T-helper 9 cell (primary cell): ENCODE measurements at places on chromosomes 4 and X.
A peak's percentile ranks its signal among the peaks of the same experiment; 100 is the strongest.

GRCh38 chrX:54799046-54799445 is 991 bp upstream of the ITIH6 start:
- no peak for DNase-seq

DNA sequence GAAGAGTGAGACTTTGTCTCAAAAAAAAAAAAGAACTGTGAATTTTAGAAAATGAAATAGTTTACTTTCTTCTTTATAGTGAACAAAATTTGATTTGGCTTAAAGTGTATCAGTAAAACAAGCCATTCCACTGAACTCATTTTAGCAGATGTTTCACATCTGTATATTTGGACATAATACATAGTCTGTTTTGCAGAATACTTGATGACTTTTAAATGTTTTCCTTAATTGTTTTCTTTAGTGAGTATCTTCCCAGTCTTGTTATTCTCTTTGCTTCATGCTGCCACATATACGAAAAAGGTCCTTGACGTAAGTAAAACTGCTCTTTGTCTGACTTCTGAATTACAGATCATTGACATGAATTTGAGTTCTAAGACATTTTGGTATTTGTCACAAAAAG is 8.3 kb downstream of the TMEM33 start:
- DNase-seq: no peak

GRCh38 chr4:3176367-3177229 is 72.4 kb upstream of the MSANTD1 start:
- DNase-seq: no peak

GRCh38 chr4:82610041-82610440 is 48.3 kb upstream of the TMEM150C start:
- no peak for DNase-seq

- DNase-seq: peak; percentile 24
Measured at GRCh38 chr4:15654593-15655222, 449 bp downstream of the FBXL5 start.

DNA sequence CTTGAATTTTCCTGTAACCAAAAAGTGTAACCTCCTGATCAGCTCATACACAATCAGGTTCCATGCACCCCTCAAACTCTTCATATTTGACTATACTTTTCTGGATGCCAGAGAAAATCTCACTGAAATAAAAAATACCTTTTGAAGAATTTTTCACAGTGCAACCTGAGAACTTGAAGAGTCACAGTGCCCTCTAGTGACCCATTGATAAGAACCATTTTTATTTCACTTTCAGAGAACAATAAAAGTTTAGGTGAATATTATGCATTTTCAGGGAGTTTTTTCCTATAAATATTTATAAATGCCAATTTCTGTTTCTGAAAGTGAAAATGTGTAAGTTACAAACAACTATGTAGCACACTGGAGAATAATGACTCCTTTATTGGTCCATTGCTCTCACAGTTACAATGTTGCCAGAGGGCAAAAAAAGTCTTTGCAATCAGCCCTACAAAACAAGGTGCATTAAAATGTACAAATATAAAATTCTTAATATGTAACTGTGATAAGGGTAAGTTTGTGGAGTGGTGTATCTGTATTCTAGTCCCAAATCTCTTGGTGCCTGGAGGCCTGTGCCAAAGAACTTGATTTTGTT is 153.6 kb upstream of the INTU start:
- DNase-seq: no peak

DNA sequence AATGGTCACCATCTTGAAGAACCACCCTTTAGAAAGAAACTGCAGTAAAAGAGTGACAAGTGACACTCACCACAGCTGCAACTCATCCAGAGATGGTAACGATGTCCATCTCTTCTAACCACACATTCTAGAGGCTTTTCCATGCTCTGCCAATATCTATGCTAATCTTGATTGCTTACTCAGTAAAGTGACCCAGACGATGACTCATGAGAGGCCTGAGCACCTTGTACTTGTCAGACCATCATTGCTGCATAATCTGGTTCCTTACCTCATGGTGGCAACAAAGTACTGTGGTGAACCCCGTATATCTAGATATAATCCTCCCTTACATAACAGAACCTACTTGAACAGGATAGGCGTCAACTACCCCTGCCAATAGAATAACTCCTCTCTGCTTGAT is 75.6 kb downstream of the CCNG2 start:
- DNase-seq: no peak

- DNase-seq: no peak
Measured at GRCh38 chr4:105184316-105184980, 37.8 kb downstream of the TET2 start.

DNA sequence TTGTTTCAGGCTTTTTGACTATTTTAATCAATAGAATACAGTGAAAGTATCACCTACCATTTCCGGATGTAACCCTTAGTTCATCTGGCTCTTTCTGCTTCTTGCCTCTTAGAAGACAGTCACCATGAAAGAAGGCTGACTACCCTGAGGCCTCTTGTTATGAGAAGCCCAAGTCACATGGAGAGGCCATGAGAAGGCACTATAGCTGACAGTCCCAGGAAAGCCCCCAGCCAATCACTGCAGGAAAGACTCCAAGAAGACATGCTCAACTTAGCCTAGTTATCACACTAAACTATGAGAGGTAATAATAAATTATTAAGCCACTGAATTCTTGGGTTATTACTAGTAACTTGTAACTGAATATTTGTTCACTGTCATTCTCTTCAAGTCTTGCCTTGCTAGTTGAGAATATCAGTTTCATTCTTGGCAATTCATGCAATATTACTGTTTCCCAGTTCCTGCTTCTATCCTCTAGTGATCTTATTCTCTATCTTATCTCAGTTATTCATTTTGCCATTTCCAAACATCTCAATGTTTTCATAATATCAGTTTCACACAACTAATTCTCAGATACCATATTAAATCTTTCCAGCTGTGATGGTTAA is 57.1 kb upstream of the GUCY1A1 start:
- DNase-seq: no peak

- no peak for DNase-seq
Measured at GRCh38 chr4:111707491-111707890, 437.8 kb upstream of the FAM241A start.

- DNase-seq: no peak
Measured at GRCh38 chr4:166274136-166274761, 401.2 kb downstream of the TLL1 start.

- no peak for DNase-seq
Measured at GRCh38 chr4:101163936-101164335, 183.4 kb downstream of the PPP3CA start.

GRCh38 chrX:130555341-130555740 is 153.6 kb downstream of the RBMX2 start:
- DNase-seq: no peak

DNA sequence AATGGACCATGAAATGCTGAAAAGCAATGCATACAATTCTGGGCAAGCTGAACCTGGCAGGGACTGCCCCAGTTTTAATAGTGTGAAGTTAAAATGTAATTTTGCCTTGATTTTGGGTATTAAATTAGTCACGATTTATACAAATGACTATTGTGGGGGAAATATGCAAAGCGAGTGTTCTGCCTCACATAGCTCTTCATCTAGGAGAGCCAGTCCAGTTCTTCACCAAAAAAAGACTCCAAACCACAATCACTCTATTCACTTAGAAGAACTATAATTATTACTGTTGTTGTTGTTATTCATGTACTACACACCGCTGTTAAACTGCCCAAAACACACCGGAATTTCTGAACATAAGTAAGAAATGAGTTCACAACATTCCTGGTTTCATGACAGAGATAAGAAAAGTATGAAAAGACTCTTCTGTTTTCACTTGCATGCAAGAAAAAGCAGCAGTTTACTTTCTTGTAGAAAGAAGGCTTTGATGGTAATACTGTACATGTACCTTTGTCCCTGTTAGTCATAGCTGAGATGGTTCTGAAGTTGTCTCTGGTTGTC is 101.9 kb downstream of the QRFPR start:
- DNase-seq: no peak

DNA sequence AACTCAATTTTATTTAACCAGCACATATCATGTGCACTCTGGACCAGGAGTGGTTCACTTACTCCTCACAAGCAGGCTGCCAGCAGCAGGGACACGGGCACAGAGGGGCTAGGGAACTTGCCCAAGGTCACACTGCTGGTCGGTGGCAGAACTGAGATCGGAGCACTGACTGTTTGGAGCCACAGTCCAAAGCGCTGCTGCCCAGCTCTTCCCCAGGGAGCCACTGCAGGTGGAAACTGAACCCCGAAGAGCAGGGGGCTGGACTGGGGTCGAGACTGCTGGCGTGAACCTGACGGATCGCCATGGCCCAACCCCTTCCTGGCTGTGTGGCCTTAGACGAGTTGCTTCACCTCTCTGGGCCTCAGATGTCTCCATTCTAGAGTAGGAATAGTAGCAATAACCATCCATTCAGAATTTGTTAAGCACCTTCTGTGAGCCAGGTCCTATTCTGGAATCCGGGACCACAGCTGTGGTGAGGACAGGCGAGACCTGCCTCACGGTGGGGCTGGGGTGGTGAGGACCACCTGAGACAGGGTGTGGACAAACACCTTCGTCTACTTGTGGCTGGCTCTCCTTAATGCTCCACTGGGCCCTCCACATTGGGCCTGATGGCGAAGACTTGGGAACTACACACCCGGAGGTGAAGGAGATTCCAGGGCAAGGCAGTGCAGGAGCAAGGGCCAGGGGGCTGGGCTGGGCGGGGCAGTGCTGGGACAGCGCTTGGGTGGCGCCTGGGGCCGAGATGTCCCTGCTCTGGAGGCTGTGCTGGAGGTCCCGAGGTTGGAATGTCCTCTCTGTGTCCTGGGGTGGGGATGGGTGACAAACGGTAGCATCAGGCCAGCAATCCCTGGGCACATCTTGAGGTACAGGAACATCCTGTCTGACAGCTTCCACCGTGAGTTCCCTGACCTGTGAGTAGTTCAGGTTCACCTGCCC is 32.0 kb upstream of the KIAA0232 start:
- DNase-seq: no peak

- DNase-seq: no peak
Measured at GRCh38 chrX:57900975-57901374, 9.3 kb downstream of the ZXDA start.

DNA sequence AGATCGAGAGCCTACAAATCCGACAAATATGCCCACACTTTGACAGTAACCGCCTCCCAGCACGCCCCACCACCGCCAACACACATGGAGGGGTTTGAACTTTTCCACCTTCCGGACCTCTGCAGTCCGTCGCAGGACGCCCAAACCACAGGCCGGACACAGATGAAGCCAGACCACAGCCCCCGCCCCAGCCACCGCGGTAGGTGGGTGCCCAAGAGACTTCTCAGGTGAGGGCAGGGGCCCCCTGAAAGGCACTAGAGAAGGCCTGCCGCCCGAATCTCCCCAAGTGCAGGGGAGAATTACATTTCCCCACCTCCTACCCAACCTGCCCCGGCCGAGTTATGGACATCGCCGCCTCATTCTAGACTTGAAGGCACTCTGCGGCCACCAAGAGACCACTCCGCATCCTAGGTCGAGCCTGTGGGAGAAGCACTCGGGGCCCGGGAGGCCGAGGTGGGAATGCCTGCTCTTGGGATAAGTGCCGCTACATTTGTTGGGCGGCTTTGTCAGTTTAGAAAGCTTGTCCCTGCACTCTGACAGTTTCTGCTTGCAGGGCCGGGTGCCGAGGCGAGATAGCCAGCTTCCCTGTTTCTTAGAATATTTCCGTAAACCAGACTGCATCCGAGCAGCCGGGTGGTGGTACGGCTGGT is 21.5 kb downstream of the HAND2 start:
- DNase-seq: no peak

DNA sequence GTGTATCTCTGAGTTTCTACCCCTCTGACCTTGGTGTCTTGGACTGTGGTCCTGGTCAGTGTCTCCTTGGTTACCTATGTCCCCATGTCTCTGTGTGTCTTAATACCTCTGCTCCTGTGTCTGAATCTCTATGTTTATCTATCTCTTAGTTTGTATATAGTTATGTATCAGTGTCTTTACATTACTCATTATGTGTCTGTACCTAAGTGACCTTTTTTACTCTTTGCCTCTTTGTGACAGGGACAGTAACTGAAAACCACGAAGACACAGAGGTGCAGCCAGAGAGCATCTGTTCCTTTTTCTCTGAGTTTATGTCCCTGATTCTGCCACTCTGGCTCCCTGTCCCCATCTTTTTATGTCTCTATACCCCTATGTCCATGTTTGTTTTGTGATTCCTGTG is 49.4 kb downstream of the ITIH6 start:
- no peak for DNase-seq
